ENCODE measurements at places on chromosomes 13 and 19.

- DNase-seq: no peak
Measured at GRCh38 chr13:24943136-24943535, 152.8 kb upstream of the PABPC3 start.

GRCh38 chr13:68185444-68186141, 955.5 kb upstream of the PCDH9 start:
- no peak for DNase-seq

GRCh38 chr13:91076830-91077229, 270.7 kb upstream of the MIR17HG start:
- DNase-seq: no peak

DNA sequence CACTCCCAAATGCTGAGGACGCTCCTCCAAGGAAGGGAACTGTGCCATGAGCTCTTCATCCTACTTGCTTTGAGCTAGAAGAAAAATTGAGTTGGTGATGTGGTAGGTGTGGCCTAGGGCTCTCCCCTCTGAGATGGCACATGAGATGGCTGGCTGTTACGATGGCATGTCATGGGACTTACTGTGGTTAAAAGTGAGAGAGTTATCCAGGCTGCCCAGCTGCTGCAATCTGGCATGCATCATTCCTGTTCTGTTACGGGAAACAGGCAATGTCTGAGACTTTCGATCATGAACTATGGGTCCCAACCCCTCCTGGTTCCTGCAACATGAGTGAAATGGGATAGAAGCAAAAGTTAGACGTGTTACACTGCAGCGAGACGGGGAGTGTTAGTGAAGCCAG, 93.3 kb upstream of the SLC15A1 start:
- DNase-seq: no peak
